ENCODE measurements at places on chromosomes 7 and 10.

- no peak overlapping the region for H3K4me3 ChIP-seq
- H3K4me1 ChIP-seq: peaks cover 56% of the 10 kb centered on the region
- H3K27me3 ChIP-seq: no peaks in the 10 kb centered on the region
- DNase-seq: no peak
- no peak overlapping the region for H3K27ac ChIP-seq
Measured at GRCh38 chr10:91412354-91413087, 2.4 kb downstream of the HECTD2 start.

GRCh38 chr7:77188731-77189437 is 10.7 kb downstream of the FGL2 start:
- H3K27ac ChIP-seq: no peak overlapping the region
- no peaks in the 10 kb centered on the region for H3K27me3 ChIP-seq
- H3K4me1 ChIP-seq: peaks cover 6% of the 10 kb centered on the region
- H3K36me3 ChIP-seq: no peaks in the 10 kb centered on the region

- H3K4me3 ChIP-seq: peak overlapping the region; percentile 71
- DNase-seq: no peak
- peaks cover 27% of the 10 kb centered on the region for H3K27me3 ChIP-seq
- peak overlapping the region; percentile 94 for H3K27ac ChIP-seq
- peaks cover 58% of the 10 kb centered on the region for H3K4me1 ChIP-seq
Measured at GRCh38 chr7:79452495-79453265, 787 bp downstream of the MAGI2 start.

- no peak overlapping the region for H3K4me3 ChIP-seq
- no peak overlapping the region for H3K27ac ChIP-seq
- no peak for DNase-seq
- H3K4me1 ChIP-seq: peaks cover 19% of the 10 kb centered on the region
- H3K27me3 ChIP-seq: no peaks in the 10 kb centered on the region
- no peaks in the 10 kb centered on the region for H3K36me3 ChIP-seq
Measured at GRCh38 chr10:88213065-88213605, 349.7 kb downstream of the PTEN start.

DNA sequence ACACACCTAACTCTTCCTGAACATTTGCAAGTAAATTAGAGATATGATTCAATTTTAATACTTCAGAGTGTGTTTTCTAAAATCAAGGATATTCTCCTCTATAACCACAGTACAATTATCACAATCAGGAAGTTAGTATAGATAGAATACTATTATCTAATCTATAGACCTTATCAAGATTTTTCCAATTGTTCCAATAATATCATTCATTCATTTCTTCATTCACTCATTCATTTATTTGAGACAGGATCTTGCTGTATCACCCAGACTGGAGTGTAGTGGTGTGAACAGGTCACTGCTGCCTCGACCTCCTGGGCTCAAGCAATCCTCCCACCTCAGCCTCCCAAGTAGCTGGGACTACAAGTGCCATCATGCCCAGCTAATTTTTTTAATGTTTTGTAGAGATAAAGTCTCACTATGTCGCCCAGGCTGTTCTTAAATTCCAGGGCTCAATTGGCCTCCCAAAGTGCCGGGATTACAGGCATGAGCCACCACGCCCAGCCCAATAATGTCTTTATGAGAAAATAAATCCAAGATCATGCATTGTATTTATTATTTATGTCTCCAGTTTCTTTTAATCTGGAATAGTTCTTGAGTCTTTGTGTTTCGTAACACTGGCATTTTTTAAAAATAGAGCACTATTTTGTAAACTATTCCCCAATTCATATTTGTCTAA is 10.6 kb upstream of the MRPS16 start:
- H3K36me3 ChIP-seq: no peaks in the 10 kb centered on the region
- no peak overlapping the region for H3K27ac ChIP-seq
- no peaks in the 10 kb centered on the region for H3K27me3 ChIP-seq
- no peak for DNase-seq
- no peaks in the 10 kb centered on the region for H3K4me1 ChIP-seq

- H3K36me3 ChIP-seq: no peaks in the 10 kb centered on the region
- H3K27ac ChIP-seq: peak within 1 kb of the TSS; percentile 62
- H3K4me1 ChIP-seq: peaks cover 62% of the 10 kb centered on the region
Measured at GRCh38 chr10:73590881-73591799, at the start of gene USP54. Gene USP54, minus strand, starts transcription at chr10:73591342. Its CDS starts 15,684 bp downstream, at chr10:73575658.

DNA sequence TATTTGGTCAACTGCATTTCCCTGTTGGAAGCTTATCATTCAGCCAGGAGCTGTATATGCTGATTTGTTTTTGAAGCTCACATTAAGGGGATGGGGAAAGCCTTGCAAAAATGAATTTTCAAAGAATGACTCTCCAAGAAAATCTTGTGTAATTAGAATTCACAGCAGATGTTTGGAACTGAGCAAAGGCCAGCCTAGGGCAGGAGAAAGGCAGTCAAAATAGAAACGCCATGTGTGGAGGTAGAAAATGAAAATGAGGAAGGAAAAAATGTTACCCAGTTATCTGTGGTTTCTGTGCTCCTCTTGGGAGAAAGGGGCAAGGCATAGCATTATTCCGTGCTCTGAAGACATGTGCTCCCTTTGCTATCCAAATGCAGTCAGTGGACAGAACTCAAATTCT is 93.5 kb downstream of the NRP1 start:
- H3K4me1 ChIP-seq: peaks cover 7% of the 10 kb centered on the region
- DNase-seq: no peak
- no peaks in the 10 kb centered on the region for H3K27me3 ChIP-seq
- H3K4me3 ChIP-seq: no peak overlapping the region
- H3K27ac ChIP-seq: no peak overlapping the region
- H3K36me3 ChIP-seq: peaks cover 4% of the 10 kb centered on the region

GRCh38 chr7:28686418-28686800 is 271.7 kb downstream of the TRIL start:
- peaks cover 43% of the 10 kb centered on the region for H3K4me1 ChIP-seq
- H3K4me3 ChIP-seq: peak overlapping the region; percentile 57
- no peaks in the 10 kb centered on the region for H3K27me3 ChIP-seq
- no peaks in the 10 kb centered on the region for H3K36me3 ChIP-seq
- peak overlapping the region; percentile 77 for H3K27ac ChIP-seq
- DNase-seq: no peak

DNA sequence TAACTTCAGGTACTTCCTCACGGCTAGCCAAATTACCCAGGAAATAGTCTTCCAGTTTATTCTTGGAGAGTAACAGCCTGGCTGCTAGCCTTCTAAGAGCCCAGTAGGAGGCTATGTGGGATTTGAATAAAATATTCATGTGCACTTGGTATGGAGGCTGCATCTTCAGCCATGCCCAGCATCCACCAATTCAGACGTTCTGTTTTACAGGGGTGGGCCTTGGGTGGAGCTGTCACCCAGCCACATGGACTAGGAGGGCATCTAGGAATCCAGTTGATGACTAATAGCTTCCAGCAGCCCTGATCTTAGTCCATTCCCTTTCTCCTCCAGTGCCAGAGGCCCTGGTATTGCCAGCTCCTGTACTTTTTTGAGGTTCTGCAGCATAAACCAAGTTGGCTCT is 66.3 kb upstream of the ZRANB1 start:
- H3K27ac ChIP-seq: no peak overlapping the region
- H3K4me3 ChIP-seq: no peak overlapping the region
- no peak for DNase-seq
- no peaks in the 10 kb centered on the region for H3K4me1 ChIP-seq
- H3K27me3 ChIP-seq: no peaks in the 10 kb centered on the region

- no peak for DNase-seq
- no peaks in the 10 kb centered on the region for H3K36me3 ChIP-seq
- no peak overlapping the region for H3K27ac ChIP-seq
- no peak overlapping the region for H3K4me3 ChIP-seq
- H3K4me1 ChIP-seq: no peaks in the 10 kb centered on the region
Measured at GRCh38 chr7:107453388-107453787, 16.5 kb upstream of the GPR22 start.

DNA sequence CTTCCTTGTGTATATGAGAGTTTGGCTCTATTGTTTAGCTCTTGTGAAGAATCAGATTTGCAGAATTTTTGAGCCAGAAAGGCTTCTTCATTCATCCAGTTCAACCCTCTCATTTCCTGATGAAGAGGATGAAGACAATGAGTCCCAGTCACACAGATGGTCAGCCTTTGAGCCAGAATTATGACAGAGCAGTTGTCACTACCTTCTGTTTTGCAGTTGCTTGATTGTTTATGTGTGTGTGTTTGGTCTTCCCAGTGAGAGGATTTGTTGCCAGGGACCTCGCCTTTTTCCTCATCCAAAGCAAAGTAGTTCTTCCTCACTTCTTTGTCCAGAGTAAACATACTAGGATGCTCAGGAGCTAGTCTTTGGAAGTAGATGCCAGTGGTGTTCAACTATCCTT is 15.6 kb downstream of the MDFIC start:
- H3K27ac ChIP-seq: no peak overlapping the region
- DNase-seq: no peak
- peaks cover 7% of the 10 kb centered on the region for H3K4me1 ChIP-seq
- no peaks in the 10 kb centered on the region for H3K27me3 ChIP-seq

- H3K36me3 ChIP-seq: no peaks in the 10 kb centered on the region
- no peaks in the 10 kb centered on the region for H3K27me3 ChIP-seq
- H3K4me3 ChIP-seq: no peak overlapping the region
- DNase-seq: no peak
- H3K27ac ChIP-seq: peak overlapping the region; percentile 38
Measured at GRCh38 chr7:121002048-121002756, 13.7 kb downstream of the CPED1 start.

GRCh38 chr10:5679606-5680005 is 5.0 kb upstream of the TASOR2 start:
- H3K4me1 ChIP-seq: no peaks in the 10 kb centered on the region
- H3K27me3 ChIP-seq: no peaks in the 10 kb centered on the region
- H3K4me3 ChIP-seq: no peak overlapping the region
- DNase-seq: no peak
- H3K36me3 ChIP-seq: no peaks in the 10 kb centered on the region
- no peak overlapping the region for H3K27ac ChIP-seq

DNA sequence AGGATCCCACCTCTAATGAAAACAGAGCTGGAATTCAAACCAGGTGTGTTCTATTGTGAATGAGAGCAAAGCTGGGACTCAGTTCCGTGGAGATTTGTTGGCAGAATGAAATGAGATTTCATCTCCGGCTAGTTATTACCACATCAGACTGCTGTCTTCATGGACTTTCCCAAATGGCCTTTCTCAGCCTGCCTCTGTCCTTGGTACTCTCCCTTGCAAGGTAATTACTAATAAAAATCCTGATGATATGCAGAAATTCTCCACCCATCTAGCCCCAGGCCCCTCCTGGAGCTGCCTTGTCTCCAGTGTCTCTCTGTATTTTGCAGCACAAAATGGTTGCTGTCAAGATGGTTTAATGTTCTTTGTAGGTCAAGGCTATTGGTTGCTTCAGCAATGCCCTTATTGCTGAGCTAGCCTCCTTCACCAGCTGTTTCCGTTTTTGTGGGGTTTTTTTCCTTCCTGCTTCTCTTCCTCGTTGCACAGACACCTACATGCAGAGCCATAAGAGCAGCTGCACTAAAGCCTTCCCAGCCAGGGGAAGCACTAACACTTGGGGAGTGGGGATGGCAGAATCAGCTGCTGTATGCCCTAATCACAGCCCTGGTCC is 185.0 kb upstream of the GHITM start:
- H3K27me3 ChIP-seq: no peaks in the 10 kb centered on the region
- no peaks in the 10 kb centered on the region for H3K36me3 ChIP-seq
- no peak overlapping the region for H3K27ac ChIP-seq
- no peaks in the 10 kb centered on the region for H3K4me1 ChIP-seq

- H3K36me3 ChIP-seq: no peaks in the 10 kb centered on the region
- H3K27ac ChIP-seq: no peak overlapping the region
- no peak for DNase-seq
- H3K4me1 ChIP-seq: no peaks in the 10 kb centered on the region
Measured at GRCh38 chr7:39102234-39102633, 124.5 kb downstream of the POU6F2 start.

DNA sequence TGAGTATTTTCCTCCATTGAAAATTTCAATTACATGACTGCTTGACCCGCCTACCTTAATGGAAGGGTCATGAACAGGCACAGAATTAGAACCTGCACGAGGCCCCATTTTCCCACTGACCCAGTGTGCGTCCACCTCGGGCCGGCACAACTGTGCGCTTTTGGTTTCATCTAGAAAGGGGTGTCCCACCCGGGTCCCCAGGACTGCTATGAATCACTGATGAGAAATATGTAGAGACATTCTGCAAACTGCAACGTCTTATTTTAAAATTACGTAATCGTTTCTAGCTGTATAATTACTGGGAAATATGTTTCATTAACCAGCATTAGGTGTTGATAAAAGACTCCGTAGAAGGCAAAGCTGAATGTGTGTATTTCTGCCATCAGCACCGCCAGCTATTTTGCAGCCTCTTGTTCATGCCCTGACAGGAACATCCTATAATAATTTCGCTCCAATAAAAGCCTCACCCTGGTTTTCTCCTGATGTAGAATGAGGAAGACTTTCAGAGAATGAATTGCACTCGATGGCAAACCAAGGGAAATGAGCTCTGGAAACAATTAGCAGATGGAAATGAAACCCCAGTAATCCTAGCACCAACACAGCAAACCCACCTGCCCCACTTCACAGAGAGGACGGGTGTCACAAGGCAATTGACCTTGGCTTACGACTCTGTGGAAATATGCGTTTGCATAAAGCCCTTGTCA is 562.1 kb downstream of the DNAJB6 start:
- no peak overlapping the region for H3K27ac ChIP-seq
- H3K4me3 ChIP-seq: no peak overlapping the region
- no peaks in the 10 kb centered on the region for H3K27me3 ChIP-seq
- no peaks in the 10 kb centered on the region for H3K36me3 ChIP-seq

DNA sequence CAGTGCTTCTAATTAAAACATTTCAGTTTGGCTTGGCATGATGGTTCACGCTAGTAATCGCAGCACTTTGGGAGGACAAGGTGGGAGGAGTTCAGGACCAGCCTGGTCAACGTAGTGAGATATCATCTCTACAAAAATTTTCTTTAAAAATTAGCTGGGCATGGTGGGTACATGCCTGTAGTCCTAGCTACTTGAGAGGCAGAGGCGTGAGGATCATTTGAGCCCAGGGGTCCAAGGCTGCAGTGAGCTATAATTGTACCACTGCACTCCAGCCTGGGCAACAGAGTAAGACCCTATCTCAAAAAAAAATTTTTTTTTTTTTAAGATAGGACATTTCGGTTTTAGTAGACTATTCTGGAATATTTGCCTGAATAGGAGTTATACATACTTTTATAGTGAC is 12.4 kb downstream of the HBP1 start:
- no peak for DNase-seq
- H3K4me3 ChIP-seq: no peak overlapping the region
- H3K27ac ChIP-seq: no peak overlapping the region
- H3K4me1 ChIP-seq: peaks cover 19% of the 10 kb centered on the region

- no peaks in the 10 kb centered on the region for H3K27me3 ChIP-seq
- no peaks in the 10 kb centered on the region for H3K4me1 ChIP-seq
- H3K36me3 ChIP-seq: no peaks in the 10 kb centered on the region
- H3K27ac ChIP-seq: no peak overlapping the region
- no peak overlapping the region for H3K4me3 ChIP-seq
- no peak for DNase-seq
Measured at GRCh38 chr7:94439893-94440381, 45.2 kb downstream of the COL1A2 start.

GRCh38 chr10:78432583-78432982 is 398.9 kb downstream of the RPS24 start:
- no peaks in the 10 kb centered on the region for H3K36me3 ChIP-seq

GRCh38 chr10:26557641-26558014 is 119.5 kb downstream of the APBB1IP start:
- H3K4me1 ChIP-seq: peaks cover 7% of the 10 kb centered on the region
- no peak for DNase-seq
- H3K4me3 ChIP-seq: no peak overlapping the region
- H3K27me3 ChIP-seq: peaks cover 27% of the 10 kb centered on the region
- H3K27ac ChIP-seq: no peak overlapping the region
- H3K36me3 ChIP-seq: no peaks in the 10 kb centered on the region

GRCh38 chr7:48611993-48612392 is 312.4 kb upstream of the CDC14C start:
- no peak for DNase-seq
- H3K27me3 ChIP-seq: no peaks in the 10 kb centered on the region
- no peaks in the 10 kb centered on the region for H3K4me1 ChIP-seq
- H3K4me3 ChIP-seq: no peak overlapping the region

Measured in esophagus squamous epithelium (tissue), 5 donors.